ENCODE measurements at places on chromosomes 7 and 10.

- DNase-seq: no peak
Observed at GRCh38 chr10:2891073-2891769, 176.1 kb upstream of the PFKP start.

DNA sequence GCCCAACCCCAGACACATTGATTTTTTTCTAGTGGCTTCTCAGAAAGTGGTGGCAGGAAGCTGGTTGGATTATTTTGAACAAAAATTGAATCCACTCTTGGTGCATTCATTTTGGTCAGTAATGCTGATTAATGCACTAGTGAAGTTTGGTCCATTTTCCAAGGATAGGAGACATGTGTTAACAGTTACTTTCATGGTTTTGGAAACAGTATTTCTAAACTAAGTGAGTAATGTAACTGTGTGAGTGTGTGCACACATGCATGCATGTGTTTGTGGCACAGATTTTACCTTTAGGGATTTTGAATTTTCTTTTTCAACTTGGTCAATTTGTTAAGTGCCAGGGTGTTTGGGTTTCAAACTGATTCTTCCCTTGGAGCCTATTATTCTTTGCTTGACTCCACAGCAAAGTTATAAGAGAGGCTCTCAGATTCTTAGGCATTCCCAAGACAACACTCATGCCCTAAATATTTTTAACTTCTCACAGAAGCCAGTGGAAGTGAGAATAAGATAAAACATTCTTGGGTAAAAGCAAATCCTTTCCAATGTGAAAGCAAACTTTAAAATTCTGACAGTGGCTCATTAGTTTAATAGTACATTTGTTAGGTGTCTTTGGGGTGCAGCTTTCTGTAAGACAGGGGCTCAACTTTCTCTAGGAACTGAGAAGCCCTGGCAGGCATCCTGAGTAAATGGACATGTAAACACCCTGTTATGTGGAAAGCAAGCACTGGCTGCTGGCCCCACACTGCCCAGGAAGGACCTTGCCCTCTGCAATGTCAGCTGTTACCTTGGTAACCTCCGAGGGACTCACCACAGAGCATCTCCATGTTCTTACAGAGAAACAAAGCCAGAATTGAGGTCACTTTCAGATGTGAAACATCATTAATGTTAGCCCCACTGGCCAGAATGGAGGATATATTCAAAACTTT, 68.4 kb downstream of the ASAH2B start:
- DNase-seq: no peak

DNA sequence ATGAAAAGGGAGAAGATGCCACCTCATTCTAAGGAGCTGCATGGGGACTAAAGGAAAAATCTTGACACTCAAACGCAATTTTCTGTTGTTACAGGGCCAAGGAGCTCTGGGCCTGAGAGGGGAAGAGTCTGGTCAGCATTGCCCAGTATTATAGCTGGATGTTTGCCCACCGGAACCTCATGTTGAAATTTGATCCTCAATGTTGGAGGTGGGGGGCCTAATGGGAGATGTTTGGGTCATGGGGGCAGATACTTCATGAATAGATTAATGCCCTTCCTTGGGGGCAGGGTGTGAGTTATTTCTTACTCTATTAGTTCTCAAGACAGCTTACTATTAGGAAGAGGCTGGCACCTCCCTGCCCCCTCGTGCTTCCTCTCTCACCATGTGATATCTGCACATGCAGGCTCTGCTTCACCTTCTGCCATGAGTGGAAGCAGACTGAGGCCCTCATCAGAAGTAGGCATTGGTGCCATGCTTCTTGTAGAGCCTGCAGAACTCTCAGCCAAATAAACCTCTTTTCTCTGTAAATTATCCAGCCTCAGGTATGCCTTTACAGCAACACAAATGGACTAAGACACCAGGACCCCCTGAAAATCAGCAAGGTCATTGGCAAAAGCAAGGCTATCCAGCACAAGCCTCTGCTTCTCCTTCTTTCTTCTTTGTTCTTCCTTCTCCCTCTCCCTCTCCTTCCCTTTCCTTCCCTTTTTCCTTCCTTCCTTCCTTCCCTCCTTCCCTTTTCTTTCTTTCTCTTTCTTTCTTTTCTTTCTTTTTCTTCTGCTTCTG, 15.1 kb downstream of the GCK start:
- DNase-seq: no peak

- DNase-seq: peak; percentile 52
Observed at GRCh38 chr10:101485681-101486554, 102.1 kb downstream of the POLL start.
